Central memory CD4-positive, alpha-beta T cell (primary cell): ENCODE measurements at places on chromosomes 5 and 9.

DNA sequence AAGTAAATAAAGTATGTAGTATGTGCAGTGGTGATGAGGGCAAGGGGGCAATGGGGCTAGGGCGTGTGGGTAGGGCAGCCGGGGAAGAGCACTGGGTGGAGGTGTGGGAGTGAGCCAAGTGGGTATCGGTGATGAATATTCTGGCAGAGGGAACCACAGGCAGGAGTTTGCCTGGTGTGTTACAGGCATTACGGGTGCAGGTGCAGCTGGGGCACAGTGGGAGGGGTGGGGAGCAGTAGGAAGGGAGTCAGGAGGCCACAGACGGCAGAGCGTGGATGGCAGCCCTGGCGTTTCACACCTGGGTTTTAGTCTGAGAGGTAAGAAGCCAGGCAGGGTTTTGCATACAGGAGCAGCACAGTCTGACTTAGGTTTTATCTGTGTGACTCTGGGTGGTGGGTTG, 35.4 kb downstream of the SFXN1 start:
- DNase-seq: no peak

DNA sequence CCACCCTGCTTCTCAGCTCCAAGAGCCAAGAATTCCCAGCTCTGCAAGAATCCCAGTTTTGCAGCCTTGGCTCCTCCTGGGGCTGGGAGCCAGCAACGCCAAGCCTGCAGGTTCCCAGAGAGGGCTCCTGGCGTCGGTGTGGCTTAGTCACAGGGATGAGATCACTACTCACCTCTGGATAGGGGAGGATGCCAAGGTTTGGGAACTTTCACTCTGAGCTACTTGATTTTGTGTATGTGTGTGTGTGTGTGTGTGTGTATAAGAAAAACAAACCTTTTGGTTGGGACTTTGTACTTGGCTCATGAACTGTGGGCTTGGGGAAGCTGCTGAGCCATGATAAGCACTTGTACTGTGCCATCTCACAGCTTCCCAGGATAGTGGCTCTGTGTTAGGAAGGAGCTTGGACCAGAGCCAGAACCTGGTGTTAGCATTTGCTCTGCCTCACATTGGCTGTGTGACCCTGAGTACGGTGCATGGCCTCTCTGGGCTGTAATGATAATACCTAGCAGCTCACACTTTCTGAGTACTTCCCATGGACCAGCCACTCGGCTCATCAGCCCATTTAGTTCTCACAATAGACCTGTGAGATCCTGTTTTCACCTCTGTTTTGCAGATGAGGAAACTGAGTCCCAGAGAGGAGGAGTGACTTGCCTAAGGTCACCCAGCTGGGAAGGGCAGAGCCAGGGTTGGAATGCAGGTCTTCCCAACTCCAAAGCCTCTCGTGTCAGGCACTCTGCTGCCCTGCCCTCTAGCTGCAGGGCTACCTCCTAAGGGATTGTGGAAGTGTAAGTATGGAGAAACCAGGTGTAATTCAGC, 41.4 kb upstream of the DAB2IP start:
- no peak for DNase-seq

GRCh38 chr5:3348576-3349535, 246.8 kb upstream of the IRX1 start:
- no peak for DNase-seq

DNA sequence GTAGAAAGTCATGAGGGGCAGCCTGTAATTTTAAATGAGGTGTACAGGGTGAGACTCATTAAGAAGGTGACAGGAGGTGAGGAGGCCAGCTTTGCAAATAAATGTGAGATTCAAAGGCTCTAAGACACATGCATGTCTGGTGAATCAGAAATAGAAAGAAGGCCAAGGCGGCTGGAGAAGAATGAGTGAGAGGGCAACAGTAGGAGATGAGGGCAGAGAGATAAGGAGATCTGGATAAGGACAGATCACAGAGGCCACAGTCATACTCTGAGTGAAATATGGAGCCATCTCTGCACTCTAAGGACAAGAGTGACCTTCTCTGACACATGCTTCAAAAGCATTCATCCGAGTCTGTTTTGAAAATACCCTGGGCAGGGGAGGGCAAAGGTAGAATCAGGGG, 90.7 kb downstream of the RAD23B start:
- DNase-seq: no peak

DNA sequence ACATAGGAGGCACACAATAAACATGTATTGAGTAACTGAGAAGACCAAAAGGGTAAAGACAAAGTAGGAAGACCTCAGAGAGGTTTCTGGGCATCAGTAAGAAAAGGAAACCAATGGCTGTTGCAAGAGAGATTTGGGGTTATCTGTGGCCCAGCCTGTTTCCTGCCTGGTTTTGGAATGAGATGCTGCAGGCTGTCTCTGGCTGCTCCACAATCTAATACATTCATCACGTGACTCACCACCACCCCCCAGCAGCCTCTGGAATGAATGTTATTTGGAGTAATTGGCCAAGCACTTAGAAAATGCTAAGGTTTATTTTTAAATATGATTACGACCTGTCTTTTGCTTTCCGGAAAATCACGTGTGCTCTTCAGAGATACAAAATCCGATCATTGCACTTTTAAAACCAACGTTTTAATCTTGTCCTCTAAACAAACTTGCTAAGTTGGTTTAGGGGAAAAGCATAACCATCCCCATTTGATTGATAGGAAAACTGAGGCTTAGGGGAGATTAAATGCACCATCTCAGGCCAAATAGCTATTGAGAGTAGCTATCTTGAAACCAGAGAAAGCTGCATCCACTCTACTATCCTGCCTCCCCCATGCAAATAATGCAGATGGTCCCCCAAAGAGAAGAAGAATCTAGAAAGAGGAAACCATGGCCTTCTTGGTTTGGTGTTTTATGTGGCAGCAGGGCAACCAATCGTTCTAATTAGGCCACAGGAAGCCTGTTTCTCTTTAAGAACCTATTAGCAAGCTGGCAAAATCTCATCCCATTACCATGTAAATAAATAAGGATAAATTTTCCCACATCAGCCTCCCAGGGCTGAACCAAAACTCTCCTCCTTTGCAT, 151.8 kb upstream of the ADRA1B start:
- DNase-seq: no peak

- DNase-seq: no peak
Measured at GRCh38 chr9:134328841-134329575, 2.8 kb downstream of the RXRA start.

- no peak for DNase-seq
Measured at GRCh38 chr9:127763918-127764384, 14.5 kb downstream of the SH2D3C start.

DNA sequence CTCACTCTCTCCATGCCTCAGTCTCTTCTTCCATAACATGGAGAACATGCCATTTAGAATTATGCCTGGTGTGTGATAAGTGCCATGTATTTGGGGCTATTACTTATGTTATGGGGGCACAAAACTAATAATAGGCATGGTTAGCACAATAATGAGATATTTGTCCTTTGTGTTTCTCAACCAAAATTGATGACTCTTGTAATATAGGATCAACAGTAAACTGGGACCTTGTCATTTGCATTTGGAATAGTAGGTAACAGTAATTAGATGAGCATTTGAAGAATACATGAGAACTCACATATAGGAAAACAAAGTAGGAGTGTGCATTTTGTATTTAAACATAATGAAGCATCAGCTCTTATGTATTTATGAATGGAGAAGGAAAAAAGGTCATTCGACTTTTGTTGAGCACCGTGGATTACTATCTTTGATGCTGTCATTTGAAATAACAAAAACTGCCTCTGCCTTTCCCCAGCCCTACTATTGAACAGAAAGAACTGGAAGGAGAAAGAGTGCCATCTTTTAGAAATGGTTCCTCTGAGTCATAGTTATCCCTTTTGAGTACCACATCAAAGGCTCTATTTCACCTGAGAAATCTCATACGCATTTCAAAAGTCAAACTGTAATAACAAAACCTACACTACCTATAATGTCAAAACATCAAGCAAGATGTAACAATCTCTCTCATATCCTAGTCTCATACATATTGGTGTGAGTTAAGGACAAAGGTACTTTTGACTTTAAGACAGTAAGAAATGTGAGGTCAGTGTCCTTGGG, 655.2 kb downstream of the PDE4D start:
- DNase-seq: peak; percentile 8

GRCh38 chr9:133340916-133341315, 4.9 kb upstream of the SURF6 start:
- no peak for DNase-seq

DNA sequence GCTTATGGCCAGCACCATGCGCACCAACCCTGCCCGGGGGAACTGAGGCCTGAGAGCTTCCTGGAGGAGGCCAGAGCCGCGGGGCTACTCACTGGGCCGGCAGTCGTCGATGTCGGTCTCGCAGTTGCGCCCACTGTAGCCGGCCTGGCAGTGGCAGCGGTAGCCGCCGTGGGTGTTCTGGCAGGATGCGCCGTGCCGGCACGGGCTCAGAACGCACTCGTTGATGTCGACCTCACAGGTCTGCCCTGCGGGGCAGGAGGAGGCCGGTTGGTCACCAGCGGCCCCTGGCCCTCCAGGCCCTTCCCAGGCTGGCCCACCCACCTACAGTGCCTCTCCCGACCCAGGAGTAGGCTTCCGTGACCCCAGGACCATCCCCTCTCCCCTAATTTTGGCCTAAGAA, 27.7 kb upstream of the SEC16A start:
- no peak for DNase-seq

DNA sequence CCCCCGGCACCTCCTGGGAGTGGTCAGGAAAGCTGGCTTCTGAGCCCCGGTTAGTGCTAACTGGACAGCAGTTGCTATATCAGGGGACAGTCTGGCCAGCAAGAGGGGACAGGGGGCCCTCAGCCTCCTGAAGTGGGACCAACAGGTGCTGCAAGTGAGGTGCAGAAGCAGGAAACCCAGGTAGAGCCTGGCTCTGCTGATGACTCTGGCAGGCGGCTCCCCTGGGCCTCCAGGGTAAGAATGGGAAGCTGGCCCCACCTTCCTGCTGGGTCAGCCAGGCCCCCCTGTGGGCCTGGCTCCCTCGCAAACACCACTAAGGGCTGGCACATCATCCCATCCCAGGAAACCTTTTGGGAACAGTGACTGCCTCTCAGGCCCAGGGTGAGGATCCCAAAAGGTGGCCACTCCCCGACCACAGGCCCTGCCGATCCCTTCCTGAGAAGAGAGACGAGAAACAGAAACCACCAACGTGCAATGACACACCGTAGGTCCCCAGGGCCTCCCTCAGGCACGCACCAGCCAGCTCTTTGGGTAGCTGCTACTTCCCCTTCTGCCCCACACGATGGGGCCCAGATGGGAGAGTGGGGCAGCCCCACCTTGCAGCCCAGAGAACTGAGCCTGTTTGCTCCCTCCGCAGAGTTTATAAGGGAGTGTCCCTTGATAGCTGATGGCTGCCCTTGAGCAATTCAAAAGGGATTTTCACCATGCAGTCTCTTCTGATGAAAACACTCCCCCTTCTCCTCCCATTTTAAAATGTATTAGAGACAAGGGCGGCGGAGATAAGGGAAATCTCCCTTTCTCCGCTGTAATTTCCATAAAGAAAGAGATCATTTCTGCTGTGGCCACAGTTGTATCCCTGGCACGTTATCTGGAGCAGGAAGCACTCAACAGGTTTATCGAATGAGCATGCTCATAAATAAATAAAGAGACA, 76.8 kb downstream of the STK10 start:
- DNase-seq: peak; percentile 69

DNA sequence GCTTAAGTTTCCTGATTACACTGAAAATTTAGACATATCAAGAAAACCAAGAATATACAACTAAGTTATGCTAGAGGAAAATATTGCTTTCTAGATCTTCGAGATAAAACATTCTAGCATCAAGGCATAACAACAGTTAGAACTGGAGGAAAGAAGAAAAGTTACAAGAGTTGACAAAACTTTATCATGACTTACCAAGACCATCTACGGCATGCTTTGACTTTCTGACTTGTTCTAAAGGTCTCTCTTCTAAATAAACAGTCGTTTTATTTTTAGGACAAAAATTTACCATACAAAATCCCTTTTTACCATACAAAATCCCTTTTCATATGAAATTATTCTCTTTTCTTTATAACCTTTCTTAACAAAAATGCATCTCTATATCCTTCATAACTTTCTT, 1110.1 kb upstream of the CDH10 start:
- DNase-seq: no peak

GRCh38 chr5:14147210-14147609, 4.1 kb downstream of the TRIO start:
- DNase-seq: no peak

- DNase-seq: no peak
Measured at GRCh38 chr9:5947912-5948311, 57.2 kb downstream of the MLANA start.

GRCh38 chr9:72276429-72276828, 88.6 kb downstream of the ZFAND5 start:
- no peak for DNase-seq

GRCh38 chr5:75324791-75325190, 12.2 kb upstream of the HMGCR start:
- no peak for DNase-seq

- DNase-seq: no peak
Measured at GRCh38 chr5:99088309-99088708, 159.5 kb upstream of the CHD1 start.

GRCh38 chr9:97803167-97804058, 49.6 kb upstream of the FOXE1 start:
- peak; percentile 70 for DNase-seq

DNA sequence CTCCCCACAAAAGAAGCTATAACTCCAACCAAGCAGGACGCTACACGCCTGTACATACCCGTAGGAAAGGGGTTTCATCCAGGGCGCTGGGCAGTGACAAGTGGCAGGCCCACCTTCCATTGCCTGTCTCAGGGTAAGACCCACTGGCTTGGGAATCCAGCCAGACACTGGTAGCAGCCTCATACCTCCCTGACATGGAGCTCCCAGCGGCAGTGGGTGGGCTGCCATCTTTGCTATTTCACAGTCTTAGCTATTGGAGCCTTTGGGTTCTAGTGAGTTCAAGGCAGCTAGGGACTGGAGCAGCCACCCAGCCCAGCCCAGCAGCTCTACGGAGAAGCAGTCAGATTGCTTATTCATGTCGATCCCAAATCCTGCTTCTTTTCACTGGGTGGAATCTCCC, 3.4 kb upstream of the IFNA10 start:
- DNase-seq: no peak

GRCh38 chr5:79547982-79548381, 34.0 kb upstream of the HOMER1 start:
- no peak for DNase-seq

GRCh38 chr5:82275216-82275664, 2.9 kb downstream of the RPS23 start:
- DNase-seq: no peak

DNA sequence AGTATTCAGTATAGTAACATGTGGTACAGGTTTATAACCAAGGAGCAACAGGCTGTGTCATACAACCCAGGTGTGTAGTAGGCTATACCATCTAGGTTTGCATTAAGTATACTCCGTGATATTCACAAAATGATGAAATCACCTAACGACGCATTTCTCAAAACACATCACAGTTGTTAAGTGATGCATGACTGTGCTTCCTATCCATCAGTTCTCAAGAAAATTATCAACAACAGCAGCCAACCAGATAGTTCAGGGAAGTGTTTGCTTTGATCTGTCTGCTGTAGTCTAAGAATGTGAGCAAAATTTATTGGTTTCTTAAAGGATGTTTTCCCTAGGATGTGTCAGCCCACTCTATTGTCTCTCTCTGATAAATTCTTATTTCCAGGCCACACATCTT, 7.4 kb downstream of the ZBTB26 start:
- DNase-seq: no peak
